Activated T-helper 1 cell treated with anti-CD3 and anti-CD28 coated beads, Interleukin-12 subunit alpha, Interleukin-12 subunit beta, Interleukin-2, Interleukin-4 antibody, amounts not matched to agents 30 ng/mL and 10 ng/mL and 1 ng/mL, durations not matched to agents 14 hours and 24 hours and 36 hours (primary cell): ENCODE measurements at places on chromosomes 13 and 19. TPM values are rescaled to one million over a fixed set of nuclear protein-coding genes. Genes with fewer than 3 reads are reported as not detected.
A peak's percentile ranks its signal among the peaks of the same experiment; 100 is the strongest.

- peaks cover 16% of the 10 kb centered on the region for H3K27me3 ChIP-seq
- no peak for DNase-seq
- H3K4me1 ChIP-seq, result no peaks in the 10 kb centered on the region
- no peak overlapping the region for H3K4me3 ChIP-seq
- no peaks in the 10 kb centered on the region for H3K36me3 ChIP-seq
Observed at GRCh38 chr19:3282155-3282554, 57.7 kb downstream of the CELF5 start.

DNA sequence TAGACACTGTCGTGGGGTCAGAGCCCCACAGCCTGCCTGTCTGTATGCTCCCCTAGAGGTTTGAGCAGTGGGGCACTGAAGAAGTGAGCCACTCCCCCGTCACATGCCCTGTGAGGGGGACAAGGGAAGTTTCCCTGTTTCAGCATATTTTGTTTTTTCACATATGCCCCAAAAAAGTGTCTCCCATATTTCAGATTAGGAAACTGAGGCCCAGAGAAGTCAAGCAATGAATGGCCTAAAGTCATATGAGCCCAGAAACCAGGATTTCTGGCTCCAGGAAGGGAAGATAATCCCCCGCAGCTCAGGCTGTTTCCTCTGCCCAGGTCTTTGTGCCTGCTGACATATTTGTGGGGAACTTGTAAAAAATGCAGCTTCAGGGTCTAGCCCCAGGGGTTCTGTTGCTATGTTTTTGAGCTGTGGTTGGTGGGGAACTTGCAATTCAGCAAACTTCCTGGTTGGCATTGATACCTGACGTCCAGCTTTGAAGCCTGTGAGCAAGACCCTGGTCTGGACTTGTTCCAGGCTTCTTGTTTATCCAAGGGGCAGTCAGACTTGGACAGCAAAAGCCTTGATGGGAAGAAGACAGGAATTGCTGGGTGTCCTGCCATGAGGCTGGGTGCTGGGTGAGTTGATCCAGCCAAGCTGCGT lies 9.5 kb downstream of the RASL11A start:
- H3K27me3 ChIP-seq, result peaks cover 24% of the 10 kb centered on the region
- no peaks in the 10 kb centered on the region for H3K4me1 ChIP-seq
- no peak overlapping the region for H3K27ac ChIP-seq
- DNase-seq, result no peak

Gene FUT2
- total RNA-seq, result not detected in 2 replicates

DNA sequence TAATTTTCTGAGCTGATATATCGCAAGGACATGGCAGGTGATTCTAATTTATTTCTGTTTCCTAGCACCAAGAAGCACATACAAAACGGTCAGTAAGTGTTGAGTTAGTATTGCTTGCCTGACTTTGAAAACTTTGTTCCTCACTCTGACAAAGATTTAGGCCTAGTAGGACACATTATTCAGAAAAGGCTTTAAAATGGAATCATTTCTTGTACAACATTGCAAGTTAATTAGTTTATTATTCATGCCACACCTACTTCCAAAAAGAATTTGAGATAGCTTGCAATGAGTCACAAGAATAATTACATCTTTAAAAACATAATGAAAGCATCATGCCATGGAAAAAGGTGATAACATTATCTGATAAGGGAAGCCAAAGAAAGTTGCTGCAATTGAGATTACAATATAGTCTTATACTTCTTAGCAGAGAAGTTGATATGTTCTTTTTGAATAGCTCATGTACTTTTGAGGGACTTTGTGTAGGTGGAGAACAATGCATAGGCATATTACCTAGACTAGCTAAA lies 474.2 kb downstream of the KLF5 start:
- no peak overlapping the region for H3K4me3 ChIP-seq
- no peak overlapping the region for H3K27ac ChIP-seq
- peaks cover 7% of the 10 kb centered on the region for H3K27me3 ChIP-seq
- DNase-seq, result no peak
- H3K36me3 ChIP-seq, result no peaks in the 10 kb centered on the region

- H3K4me1 ChIP-seq, result no peaks in the 10 kb centered on the region
- H3K36me3 ChIP-seq, result no peaks in the 10 kb centered on the region
- no peak overlapping the region for H3K4me3 ChIP-seq
- no peak overlapping the region for H3K27ac ChIP-seq
Observed at GRCh38 chr13:99721606-99722337, 220.5 kb downstream of the TM9SF2 start.

GRCh38 chr13:54078271-54078870 lies 1049.8 kb downstream of the OLFM4 start:
- no peak overlapping the region for H3K27ac ChIP-seq
- no peak for DNase-seq
- no peak overlapping the region for H3K4me3 ChIP-seq
- no peaks in the 10 kb centered on the region for H3K36me3 ChIP-seq

DNA sequence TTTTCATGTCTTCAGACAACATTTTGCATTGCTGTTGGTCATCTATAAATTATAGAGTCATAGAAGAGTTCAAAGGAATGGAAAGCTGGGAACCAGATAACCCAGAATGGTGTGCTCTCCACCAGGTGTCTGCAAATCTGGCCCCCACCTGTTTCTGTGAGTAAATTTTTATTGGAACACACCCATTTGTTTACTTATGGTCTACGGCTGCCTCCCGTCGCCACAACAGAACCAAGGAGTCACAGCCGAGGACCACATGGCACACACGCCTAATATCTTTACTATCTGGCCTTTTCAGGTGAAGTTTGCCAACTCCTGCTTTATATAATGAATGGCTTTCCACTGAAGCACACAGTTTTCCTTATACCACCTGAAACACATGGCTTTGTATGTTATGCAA lies 58.2 kb downstream of the EFNB2 start:
- no peaks in the 10 kb centered on the region for H3K4me1 ChIP-seq

DNA sequence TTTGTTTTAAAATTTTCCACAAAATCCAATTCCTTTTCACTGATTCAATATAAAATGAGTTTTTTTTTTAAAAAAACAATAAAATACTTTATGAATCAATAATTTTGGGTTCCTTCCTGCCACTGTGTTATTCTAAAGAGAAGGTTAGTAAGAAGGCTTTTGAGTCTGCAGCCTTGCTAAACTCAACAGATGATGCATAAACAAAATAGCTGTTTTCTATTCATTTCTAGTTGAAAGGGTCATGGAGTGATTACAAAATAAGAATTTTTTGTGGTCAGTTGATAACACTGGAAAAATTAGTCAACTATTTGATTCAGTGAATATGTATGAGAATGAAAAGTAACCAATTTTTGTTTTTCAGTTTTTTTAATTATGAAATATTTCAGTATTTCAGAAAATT lies 169.9 kb downstream of the VWA8 start:
- DNase-seq, result no peak
- H3K27me3 ChIP-seq, result no peaks in the 10 kb centered on the region
- H3K27ac ChIP-seq, result no peak overlapping the region
- H3K4me1 ChIP-seq, result no peaks in the 10 kb centered on the region
- H3K36me3 ChIP-seq, result peaks cover 7% of the 10 kb centered on the region
- H3K4me3 ChIP-seq, result no peak overlapping the region

Gene PGLYRP2
- 0.07 TPM in 1 of 2 replicates, not detected in the other for total RNA-seq

DNA sequence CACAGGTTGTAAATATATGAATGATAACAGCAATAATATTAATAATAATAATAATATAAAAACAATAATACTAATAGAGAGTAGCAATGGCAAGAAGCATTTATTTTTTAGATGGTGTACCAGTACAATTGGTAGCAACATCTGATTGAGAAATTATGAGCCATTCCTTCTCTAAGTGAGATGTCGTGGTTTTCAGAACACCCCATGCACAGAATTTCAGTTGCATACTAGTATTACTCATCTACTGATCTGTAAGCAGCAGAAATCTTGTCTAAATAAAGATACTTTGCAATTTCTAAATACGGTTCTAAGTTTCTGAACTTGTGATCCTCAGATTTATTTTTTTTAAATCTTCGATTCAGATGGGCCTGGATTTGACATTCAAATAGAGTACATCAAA lies 788.0 kb upstream of the ATXN8OS start:
- H3K27ac ChIP-seq, result no peak overlapping the region
- no peak overlapping the region for H3K4me3 ChIP-seq
- H3K27me3 ChIP-seq, result no peaks in the 10 kb centered on the region
- H3K4me1 ChIP-seq, result no peaks in the 10 kb centered on the region

- no peaks in the 10 kb centered on the region for H3K27me3 ChIP-seq
- H3K4me3 ChIP-seq, result no peak overlapping the region
- H3K27ac ChIP-seq, result peak overlapping the region; percentile 59
- DNase-seq, result no peak
Observed at GRCh38 chr13:99359528-99359927, 52.3 kb upstream of the GPR183 start.

GRCh38 chr19:31890230-31890629 lies 455.2 kb upstream of the ZNF507 start:
- no peaks in the 10 kb centered on the region for H3K27me3 ChIP-seq
- H3K4me3 ChIP-seq, result no peak overlapping the region
- no peaks in the 10 kb centered on the region for H3K4me1 ChIP-seq
- DNase-seq, result no peak
